ENCODE measurements at places on chromosomes 7 and 10.

GRCh38 chr7:116399819-116400218, 99.7 kb upstream of the CAV2 start:
- peak; percentile 29 for DNase-seq

GRCh38 chr7:107917763-107918651, 27.0 kb downstream of the DLD start:
- DNase-seq = no peak

- no peak for DNase-seq
These were observed 683.1 kb upstream of the POM121L12 start for GRCh38 chr7:52352013-52352981.

DNA sequence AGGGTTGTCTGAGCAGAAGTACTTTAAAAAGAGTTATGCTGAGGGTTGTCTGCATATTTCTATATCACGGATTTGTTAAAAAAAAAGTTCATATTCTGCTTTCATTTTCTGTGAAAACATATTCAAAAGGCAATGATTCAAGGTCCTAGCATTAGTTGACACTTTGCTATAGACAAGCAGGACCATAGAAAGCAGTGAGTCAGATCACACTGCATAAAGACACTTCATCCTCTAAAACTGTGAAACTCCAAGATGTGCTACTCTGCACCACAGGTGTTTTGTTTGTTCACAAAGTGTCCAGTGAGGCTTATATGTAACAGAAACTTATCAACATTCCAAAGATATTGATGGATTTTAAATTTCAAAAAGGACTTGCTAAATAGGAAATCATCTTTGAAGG, 47.0 kb downstream of the SPAM1 start:
- DNase-seq = no peak

GRCh38 chr7:117323851-117324711, 1.2 kb upstream of the WNT2 start:
- DNase-seq = peak; percentile 40

DNA sequence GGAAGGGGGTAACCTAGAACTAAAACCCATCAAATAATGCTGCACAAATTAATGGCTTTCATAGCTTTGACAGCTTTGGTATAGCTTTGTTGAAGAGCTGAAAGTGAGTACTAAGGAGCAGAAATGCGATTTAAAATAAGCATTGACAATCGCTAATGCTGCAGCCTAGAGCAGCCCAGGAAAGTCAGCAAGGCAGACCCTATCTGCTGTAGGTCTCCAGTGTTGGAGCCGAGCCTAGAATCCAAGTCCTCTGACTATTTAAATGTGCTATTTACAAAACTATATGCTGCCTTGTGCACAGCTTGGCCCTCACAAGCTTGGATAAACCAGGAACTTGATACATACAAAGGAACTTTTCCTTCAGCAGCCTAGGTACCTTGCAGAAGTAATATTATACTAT, 64.9 kb upstream of the ASAH2 start:
- DNase-seq = no peak

GRCh38 chr10:132790470-132790869, 4.5 kb upstream of the NKX6-2 start:
- no peak for DNase-seq

DNA sequence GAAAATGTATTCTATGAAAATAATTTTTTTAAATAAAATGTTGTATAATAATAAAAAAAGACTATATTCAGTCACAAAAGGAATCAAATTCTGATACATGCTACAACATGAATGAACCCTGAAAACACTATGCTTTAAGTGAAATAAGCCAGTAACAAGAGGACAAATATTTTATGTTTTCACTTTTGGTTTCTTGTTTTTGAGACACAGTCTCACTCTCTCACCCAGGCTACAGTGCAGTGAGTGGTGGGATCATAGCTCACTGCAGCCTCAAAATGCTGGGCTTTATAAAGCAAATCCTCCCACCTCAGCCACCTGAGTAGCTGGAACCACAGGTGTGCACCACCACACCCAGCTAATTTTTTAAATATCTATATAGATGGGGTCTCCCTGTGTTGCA, 64.2 kb downstream of the CNOT4 start:
- no peak for DNase-seq

- no peak for DNase-seq
These were observed 83.7 kb downstream of the ZMIZ1 start for GRCh38 chr10:79152423-79152817.

- no peak for DNase-seq
These were observed 26.7 kb downstream of the ERCC6 start for GRCh38 chr10:49512121-49512809.

GRCh38 chr10:13053794-13054462, 46.0 kb upstream of the OPTN start:
- no peak for DNase-seq

- no peak for DNase-seq
These were observed 30.2 kb downstream of the TAS2R16 start for GRCh38 chr7:122965306-122965705.

GRCh38 chr7:117205873-117206272, 117.0 kb downstream of the WNT2 start:
- DNase-seq = no peak

DNA sequence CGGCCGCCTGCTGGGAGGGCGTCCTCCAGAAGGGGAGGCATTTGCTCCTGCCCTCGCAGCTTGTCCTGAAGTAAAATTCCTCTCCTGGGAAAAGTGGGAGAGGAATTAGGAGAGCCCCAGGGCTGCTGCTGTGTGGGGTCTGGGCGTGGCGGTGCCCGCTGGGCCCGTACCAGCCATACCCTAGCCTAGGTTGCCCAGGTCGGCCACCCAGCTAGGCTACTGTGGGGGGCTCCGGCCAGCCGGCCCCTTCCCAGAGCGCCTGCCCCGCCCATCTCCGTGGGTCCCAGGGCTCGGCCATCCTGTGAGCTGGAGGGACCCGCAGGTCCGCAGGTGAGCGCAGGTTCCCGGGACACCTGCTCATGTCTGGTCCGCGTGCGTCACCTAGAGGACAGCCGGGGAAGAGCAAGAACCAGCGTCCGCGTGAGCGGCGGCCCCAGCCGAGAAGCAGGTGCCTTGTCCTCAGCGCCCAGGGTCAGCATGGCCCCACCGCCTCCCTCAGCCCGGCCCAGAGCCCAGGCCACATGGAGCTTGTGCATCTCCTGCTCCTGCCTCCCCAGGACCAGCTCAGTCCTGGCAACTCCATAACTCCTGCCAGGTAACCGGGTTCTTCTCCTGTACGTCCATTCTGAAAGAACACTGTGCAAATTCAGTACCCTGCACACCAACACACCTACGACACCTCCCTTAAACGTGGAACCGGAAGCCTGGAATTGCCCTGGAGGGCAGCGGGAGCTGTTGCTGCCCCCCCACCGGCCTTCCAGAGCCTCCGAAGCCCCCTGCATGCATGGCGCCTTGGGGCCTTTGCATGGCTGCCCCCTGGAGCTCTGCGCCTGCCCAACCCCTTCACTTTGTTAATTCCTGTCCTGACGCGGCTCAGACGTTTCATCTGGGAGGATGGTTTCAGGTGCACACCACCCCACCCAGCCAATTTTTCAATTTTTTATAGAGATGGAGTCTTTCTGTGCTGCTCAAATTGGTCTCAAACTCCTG, 22.8 kb upstream of the FOXL3 start:
- DNase-seq = no peak

DNA sequence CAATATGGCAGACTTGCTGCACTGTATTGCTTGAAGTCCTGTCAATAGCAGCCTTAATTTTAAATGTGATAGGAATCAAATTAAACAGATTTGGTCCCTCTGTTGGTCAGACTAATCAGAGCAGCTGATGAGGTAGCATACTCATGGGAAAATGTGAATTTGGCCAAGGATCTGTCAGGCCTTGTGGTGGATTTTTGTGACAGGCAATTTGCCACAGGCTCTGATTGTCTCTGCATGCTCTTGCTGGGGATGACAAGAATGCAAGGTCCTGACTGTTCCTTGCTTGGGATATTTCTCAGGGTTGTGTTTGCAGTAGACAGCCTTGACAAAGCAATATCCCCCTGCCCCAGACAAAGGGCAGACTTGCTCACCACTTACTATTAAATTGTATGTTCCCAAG, 41.5 kb upstream of the GARS1 start:
- no peak for DNase-seq

- no peak for DNase-seq
These were observed 25.7 kb downstream of the PNLIPRP2 start for GRCh38 chr10:116646502-116646901.

DNA sequence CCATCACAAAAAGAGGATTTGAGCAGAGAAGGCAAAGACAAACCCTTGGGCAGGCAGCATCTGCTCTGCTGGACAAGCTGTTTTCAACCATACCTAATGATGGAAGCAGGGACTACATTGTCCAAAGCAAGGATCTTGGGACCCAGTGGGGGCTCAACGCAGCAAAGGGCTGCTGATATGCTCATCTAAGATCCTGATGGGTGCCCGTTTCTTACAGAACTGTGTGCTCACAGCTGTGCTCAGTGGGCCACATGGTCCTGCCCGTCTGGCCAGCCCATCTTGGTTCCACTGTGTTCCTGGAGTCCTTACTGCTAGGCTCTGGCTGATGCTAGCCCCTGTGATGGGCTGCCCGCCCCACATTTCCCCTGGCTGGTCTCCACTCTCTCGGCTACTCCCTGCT, 36.1 kb downstream of the GPRIN2 start:
- DNase-seq = no peak

- DNase-seq = no peak
These were observed 17.0 kb downstream of the XPNPEP1 start for GRCh38 chr10:109906316-109906715.

GRCh38 chr7:32670110-32671025, 175.1 kb downstream of the AVL9 start:
- DNase-seq = no peak
